ENCODE measurements at places on chromosomes 12 and 14.

DNA sequence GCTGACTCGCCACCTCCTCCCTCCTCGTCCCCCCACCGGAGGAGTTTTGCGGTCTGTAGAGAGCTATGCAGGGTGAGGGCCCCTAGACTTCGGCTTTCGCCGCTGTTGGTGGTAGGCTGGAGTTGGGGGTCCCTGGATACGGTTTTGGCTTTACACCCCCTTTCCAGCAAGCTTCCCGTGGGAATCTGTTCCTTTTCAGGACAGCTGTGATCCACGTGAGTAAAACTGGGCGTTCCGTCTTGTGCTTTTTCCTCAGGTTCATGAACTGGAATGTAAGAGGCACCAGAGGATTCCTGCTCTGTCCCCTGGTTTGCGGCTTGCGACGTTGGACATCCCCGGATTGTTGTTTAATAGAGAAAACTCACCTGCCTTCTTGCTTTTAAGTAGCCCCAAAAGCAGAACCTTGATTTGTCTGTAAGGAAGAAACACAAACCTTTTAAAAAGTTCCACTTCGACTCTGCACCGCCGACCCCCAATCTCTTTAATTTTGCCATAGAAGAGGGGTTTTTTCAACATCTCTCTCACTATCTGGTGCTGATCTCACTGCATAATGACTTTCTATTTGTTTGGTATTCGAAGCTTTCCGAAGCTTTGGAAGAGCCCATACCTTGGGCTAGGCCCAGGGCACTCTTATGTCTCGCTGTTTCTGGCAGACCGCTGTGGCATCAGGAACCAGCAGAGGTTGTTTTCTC, 490 bp downstream of the PRORP start:
- no peak for DNase-seq

- no peak for DNase-seq
Observed at GRCh38 chr12:66453844-66454243, 151.6 kb downstream of the HELB start.

GRCh38 chr14:54465654-54466053, 23.1 kb downstream of the GMFB start:
- no peak for DNase-seq

DNA sequence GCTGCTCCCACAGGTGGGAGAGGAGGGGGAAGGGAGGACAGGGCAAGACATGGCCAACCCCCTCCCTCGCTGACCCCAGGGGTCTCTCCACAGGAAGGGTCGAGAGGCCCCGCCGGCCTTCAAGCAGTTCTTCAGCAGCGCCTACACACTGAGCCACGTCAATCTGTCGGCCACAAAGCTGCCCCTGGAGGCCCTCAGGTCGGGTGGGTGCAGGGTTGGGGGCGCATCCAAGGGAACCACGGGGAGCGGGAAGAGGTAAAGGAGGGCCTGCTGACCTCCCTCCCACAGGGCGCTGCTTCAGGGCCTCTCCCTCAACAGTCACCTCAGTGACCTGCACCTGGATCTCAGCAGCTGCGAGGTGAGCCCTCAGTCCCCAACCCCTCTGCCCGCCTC, 6.1 kb downstream of the CARMIL3 start:
- no peak for DNase-seq

All from CMK (cell line).